Amniotic epithelial cell (primary cell): ENCODE measurements at places on chromosomes 2 and 18.

GRCh38 chr2:20148923-20149702 is 75.8 kb downstream of the SDC1 start:
- DNase-seq, result peak; percentile 77

DNA sequence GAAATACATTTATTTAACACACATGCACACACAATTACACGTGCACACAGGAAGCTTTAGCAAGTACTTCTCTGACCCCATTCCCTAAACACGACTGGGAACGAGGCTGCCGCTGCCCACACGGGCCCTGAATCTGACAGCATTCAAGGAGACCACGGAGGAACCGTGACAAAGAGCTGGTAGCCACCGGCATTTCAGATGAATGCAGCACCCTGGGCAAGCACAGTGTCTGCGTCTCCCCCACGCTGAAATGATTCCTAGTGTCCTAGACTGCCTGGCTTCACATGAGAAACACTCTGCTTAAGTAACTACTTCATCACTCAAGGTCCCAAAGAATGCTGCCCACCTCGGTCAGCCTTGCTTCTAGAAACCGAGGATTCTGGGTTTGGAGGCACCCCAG is 95.0 kb downstream of the HDAC4 start:
- DNase-seq, result no peak

- DNase-seq, result no peak
These were observed 50.1 kb upstream of the CCDC150 start for GRCh38 chr2:196589419-196589818.

GRCh38 chr2:196389670-196390069 is 218.3 kb upstream of the STK17B start:
- DNase-seq, result no peak

DNA sequence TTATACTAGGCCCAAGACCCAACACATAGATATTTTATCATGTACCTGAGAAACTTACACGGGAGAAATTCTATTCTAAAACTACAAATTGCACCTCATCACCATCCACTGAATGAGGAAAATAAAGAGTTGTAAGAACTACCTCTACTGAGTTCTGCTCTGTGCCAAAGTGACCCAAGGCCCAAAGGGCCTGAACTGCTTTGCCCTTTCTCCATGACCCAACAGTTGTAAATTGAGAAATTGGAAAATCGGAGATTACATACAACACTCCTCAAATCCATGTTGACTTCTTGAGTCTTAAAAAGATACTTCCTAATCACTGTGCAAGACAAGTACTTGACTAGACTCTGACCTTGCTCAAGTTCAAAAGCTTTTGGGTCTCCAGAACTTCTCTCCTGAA is 8.8 kb downstream of the NR4A2 start:
- DNase-seq, result no peak
